ENCODE measurements at places on chromosomes 5 and 9.

DNA sequence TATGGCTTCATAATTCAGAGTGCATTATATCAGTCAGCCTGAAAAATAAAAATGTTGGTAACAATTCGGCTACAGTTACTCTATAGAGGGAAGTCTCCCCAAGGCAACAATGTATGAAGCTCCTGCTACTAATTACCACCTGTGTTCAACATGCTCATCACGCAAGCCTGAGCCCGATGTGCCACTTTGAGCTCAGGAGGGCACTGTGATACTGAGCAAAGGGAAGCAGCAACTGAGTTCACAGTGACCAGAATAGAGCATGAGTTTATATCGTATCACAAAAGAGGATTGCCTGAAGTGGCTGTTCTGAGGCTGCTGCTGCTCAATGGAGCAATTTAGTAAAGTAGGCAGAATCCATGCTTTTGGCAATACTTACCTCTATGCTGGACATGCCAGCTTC, 202.0 kb upstream of the HAPLN1 start:
- no peak for DNase-seq

GRCh38 chr5:171562822-171563221, 143.4 kb downstream of the FGF18 start:
- DNase-seq: peak; percentile 45

DNA sequence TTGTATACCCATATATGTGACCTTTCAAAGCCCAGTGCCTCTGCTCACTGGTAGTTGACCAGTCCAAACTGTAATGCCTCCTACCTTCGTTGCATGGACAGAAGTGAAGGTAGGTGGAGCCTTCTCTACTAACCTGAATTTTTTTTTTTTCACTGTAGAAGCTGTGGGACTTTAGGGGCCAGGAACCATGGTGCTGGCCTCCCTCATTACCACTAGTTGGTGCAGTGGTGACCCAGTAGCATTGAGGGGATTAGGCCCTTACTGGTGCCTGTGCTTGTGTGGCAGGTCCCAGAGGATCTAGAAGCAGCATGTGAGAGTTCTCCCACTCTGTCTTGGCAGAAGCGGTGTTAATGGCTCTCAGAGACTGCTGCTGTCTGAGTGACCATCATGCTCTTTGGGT, 2.3 kb downstream of the RALGPS1 start:
- no peak for DNase-seq

GRCh38 chr5:173138707-173139106, 5.6 kb upstream of the BNIP1 start:
- DNase-seq: no peak

DNA sequence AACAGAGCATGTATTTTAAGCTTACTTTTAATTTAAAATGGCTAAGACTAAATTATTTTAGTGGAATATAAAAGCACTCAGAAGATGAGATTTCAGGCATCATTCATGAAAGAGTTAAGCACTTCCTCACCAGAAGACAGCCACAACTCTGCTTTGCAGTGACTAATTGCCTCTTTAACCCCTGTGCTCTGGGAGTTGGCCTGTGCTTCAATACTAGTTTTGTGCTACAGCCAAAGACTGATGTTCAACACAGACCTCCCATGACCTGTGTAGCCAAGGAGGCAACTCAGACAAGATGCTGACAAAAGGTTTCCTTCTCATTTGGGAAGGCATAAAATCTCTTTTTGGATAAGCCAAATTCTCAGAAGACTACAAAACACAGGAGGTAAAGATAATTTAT, 353.5 kb downstream of the FBXL17 start:
- no peak for DNase-seq
